ENCODE measurements at places on chromosomes 1 and 21. TPM values are rescaled to one million over a fixed set of nuclear protein-coding genes. Genes with fewer than 3 reads are reported as not detected.

GRCh38 chr1:212966616-212967015, 16.3 kb downstream of the VASH2 start:
- no peak for DNase-seq

GRCh38 chr1:27021354-27022031, 8.8 kb upstream of the TENT5B start:
- no peak for DNase-seq

DNA sequence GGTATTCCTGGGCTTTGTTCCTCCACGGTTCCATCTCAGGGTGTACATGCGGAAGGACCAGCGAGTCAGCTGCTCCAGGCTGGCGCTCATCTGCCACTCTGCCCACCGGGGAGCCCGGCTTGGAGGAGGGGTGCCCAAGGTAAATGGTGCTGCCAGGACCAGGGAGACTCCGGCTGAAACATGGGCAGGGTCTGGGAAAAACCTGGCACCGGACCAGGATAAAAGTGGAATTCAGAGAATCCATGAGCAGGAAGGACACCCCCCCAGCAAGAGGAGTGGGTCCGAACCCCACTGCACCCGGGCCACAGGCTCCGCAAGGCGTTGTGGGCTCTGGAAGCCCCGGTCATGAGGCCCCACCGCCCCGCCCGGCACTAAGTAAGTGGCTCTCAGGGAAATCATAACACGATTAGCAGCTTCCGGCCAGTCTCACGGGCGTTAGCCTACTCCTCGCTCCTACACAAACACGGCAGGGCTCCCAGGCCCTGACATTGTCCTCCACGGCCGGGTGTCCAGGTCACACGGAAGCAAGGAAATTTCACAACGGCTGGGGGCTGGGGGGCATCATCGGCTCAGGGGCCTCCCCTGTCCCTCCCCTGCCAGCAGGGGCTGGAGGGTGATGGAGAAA, 21.1 kb downstream of the MEGF6 start:
- DNase-seq: no peak

DNA sequence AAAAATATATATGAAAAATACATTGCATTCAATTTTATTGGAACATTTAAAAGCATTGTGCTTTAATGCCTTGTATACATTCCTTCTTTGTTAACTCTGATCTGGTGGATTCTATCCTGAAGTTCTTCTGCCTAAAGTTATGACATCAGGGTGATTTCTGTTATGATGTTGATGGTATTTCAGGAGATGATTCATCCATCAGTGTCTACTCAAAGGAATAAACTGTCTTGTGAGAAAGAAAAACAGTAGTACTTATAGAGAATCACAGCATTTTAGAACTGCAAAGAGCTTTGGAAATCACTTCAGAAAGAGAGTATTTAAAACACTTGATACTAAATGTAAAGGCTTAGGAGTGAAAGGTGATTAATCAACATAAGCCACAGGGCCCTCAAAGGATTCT, 155.7 kb downstream of the PTPRC start:
- DNase-seq: no peak

- no peak for DNase-seq
These were observed 46.4 kb downstream of the TTC39A start for GRCh38 chr1:51283979-51284378.

- no peak for DNase-seq
These were observed 23.3 kb upstream of the BTG2 start for GRCh38 chr1:203281851-203282661.

- no peak for DNase-seq
These were observed 52.8 kb downstream of the SLC44A3 start for GRCh38 chr1:94872771-94873495.

GRCh38 chr1:9294405-9294773, 1.7 kb downstream of the SPSB1 start:
- DNase-seq: peak; percentile 71

DNA sequence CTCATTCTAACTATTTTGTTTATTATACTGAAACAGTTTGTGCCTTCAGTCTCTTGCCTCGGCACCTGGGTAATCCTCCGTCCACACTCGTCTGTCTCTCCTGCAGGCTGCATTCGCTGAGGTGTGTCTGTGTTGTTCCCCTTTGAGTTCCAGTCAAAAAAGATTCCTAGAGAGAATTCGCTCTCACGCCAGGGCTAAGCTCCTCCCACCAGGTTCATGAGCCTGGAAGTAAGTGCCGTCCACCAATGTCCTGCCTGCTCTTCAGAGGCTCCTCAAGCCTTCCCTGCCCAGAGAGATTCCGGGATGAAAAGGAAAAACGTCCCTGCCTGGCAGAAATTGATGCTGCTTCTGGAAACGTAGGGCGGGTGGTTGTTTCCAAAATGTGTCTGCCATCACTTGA, 12.9 kb downstream of the KIAA2013 start:
- no peak for DNase-seq

DNA sequence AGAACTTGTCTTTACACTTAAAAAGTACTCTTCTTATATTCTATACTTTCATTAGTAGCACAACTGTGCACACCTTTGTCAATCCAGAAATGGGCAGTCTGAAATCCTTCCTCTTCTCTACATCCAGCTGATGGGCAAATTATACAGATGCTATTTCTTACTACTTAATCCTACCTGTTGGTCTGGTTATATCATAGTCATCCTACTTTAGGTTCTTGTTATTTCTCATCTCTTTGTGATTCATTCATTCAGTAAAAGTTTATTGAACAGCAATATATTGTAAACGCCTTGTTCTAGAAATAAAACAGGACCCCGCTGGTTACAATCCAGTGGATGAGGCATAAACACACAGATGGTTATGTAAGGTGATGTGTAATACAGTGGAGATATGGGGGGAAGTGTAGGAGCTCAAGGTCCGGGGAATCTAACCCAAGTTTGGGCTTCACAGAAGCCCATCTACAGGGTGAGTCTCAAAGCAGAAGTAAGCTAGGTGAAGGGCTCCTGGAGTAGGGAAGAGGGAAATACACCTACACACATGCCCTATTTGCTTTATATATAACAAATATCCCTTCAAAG, 11.8 kb upstream of the FUBP1 start:
- DNase-seq: no peak

GRCh38 chr1:199138061-199138460, 499.2 kb downstream of the PTPRC start:
- no peak for DNase-seq

DNA sequence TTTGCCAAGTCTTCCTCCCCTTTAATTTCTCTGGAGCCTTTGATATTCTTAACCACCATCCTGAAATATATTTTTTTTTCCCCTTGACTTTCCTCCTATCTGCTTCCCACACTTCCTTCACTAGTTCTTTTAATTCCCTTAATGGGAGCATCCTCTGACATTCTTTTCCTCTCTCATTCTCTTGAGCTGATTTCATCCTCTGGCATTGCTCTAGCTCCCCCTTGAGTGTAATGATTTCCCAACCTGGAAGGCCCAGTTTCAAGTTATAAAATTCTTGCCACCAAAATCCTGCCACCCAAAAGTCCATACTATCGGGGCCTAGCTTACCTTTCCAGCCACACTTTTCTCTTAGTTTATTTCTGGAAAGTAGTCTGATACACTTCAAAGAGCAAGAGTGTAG, 39.5 kb upstream of the UBE2U start:
- no peak for DNase-seq

DNA sequence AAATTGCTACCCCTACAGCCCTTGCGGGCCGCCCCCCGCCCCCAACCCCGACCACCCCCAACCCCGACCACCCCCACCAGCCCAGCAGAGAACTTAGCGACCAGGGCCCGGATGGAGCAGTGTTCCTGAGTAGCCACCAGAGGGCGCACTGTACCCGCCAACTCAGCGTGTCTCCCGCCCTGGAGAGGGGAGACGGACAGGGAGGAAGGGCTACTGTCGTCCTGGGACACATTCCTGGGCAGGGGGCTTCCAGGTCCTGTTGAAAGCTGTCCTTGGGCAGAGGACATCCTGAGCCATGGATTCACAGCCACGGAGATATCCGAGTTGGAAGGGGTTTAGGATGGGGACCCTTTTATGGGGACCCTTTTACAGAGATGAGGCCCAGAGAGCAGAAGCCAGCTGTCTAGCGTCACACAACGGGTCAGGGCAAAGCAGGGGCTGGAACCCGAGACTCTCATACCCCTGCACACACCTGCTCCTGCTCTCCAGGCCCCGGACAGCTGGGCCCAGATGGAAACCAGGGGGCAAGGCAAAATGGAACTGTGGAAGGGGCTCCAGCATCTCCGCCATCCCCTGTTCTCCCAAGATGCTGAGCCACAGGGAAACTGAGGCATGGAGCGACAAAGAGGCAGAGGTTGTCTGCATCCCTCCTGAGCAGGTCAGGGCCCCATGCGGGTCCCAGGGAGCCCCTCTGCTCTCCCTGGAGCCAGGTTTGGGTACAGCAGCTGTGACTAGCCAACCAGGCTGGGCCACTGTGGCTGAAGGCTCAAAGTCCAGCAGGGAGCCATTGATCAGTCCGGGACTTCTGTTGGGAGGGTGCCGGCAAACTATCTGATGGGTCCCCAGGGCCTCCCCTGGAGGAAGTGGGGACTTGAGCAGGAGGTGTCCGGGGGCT, 25.0 kb upstream of the LAPTM5 start:
- DNase-seq: peak; percentile 29

- DNase-seq: no peak
These were observed 207.7 kb downstream of the LYPLAL1 start for GRCh38 chr1:219381396-219381795.

GRCh38 chr1:20640183-20640597, 6.9 kb downstream of the PINK1 start:
- DNase-seq: peak; percentile 51

GRCh38 chr1:24720152-24720551, 25.1 kb upstream of the CLIC4 start:
- no peak for DNase-seq

OLIG2 gene
- total RNA-seq: not detected

CHRNB2 gene
- total RNA-seq: not detected

UBL4B gene
- not detected for total RNA-seq

GBP4 gene
- total RNA-seq: not detected

ZBTB37 gene
- total RNA-seq: 0.64 TPM

PTPN22 gene
- not detected for total RNA-seq

ANXA9 gene
- total RNA-seq: 1.2 TPM

ASPM gene
- total RNA-seq: 21.4 TPM

EPHB2 gene
- 14.5 TPM for total RNA-seq

All from Caki2 (cell line).